ENCODE measurements at places on chromosomes 5 and 9.
A peak's percentile ranks its signal among the peaks of the same experiment; 100 is the strongest.

- DNase-seq, result no peak
Observed at GRCh38 chr9:38254151-38254550, 138.4 kb upstream of the ALDH1B1 start.

- no peak for DNase-seq
Observed at GRCh38 chr5:73213566-73213998, 40.6 kb downstream of the TMEM174 start.

DNA sequence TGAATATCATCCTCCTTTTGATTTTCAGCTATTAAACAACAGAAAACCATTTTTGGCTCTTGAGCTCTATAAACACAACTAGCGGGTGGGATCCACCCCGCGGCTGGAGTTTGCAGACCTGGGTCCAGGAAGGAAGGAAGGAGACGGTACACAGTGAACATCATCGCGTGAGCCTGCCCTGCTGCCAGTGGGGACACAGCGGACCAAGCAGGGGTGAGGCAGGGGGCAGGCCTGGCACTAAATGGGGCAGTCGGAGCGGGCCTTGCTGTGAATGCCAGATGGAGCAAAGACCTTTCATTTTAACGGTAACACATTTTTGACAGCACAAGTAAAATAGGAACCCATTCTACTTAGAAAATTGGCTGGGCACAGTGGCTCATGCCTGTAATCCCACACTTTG lies 14.4 kb downstream of the TSPAN17 start:
- no peak for DNase-seq

GRCh38 chr9:86818636-86819035 lies 128.7 kb downstream of the GAS1 start:
- no peak for DNase-seq

DNA sequence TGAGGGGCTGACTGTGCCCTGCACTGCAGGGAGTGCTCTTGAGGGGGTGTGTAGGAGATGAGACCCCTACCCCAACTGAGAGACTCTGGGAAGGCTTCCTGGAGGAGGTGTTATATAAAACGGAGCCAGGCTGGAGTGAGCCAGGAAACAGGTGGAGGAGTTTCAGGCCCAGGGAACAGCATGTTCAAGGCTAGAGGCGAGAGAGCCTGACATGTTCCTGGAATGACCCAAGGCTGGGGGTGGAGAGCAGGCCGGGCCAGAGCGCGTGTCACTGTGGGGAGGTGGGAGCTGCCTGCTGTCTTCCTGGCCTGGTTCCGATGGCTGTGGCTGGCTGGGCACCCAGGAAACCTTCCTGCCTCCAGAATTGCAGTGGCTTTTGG lies 48.7 kb downstream of the RXRA start:
- no peak for DNase-seq

- no peak for DNase-seq
Observed at GRCh38 chr5:82534986-82535385, 256.8 kb upstream of the RPS23 start.

GRCh38 chr5:108503986-108504385 lies 122.1 kb upstream of the FBXL17 start:
- DNase-seq, result no peak

GRCh38 chr9:91177081-91177480 lies 184.6 kb downstream of the AUH start:
- DNase-seq, result no peak

- DNase-seq, result no peak
Observed at GRCh38 chr5:151964471-151964870, 39.8 kb upstream of the GLRA1 start.

GRCh38 chr9:10436756-10437155 lies 176.0 kb downstream of the PTPRD start:
- DNase-seq, result no peak

DNA sequence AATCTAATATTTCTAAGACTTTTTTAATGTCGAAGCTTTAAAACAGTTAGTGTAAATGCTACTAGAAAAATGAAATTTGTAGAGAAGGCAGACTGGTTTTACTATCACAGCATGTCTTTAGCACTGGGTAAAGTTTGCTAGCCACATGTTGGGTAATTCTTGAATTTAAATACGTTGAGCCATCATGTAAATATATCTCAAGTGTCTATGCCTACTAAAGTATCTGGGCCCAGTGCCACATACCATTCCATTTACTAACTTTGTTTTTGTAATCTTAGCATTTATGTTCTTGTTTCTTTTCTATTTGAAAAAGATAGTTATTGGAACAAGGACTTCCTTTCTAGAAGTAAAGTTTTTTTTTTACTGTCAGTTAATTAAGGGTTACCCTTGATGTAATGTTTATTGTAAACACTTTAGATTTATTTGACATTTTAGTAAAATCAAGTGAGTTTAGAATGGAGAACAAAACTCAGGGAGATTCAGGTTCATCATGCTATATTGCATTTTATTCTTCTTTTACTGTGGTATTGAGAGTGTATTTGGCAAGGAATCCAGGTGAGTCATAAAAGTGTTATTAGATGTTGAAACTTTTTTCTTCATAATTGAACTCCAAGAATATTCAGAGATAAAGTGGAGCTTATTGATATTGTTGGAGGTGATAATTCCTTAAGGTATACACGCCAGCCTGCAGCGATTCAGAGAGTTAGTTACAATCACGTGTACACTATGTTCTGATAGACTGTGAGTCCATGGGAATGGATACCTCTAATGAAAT lies 182.4 kb downstream of the CCDC171 start:
- no peak for DNase-seq

- peak; percentile 24 for DNase-seq
Observed at GRCh38 chr9:75889577-75889976, 896 bp upstream of the PCSK5 start.

- no peak for DNase-seq
Observed at GRCh38 chr9:4301296-4301695, 1.4 kb upstream of the GLIS3 start.

DNA sequence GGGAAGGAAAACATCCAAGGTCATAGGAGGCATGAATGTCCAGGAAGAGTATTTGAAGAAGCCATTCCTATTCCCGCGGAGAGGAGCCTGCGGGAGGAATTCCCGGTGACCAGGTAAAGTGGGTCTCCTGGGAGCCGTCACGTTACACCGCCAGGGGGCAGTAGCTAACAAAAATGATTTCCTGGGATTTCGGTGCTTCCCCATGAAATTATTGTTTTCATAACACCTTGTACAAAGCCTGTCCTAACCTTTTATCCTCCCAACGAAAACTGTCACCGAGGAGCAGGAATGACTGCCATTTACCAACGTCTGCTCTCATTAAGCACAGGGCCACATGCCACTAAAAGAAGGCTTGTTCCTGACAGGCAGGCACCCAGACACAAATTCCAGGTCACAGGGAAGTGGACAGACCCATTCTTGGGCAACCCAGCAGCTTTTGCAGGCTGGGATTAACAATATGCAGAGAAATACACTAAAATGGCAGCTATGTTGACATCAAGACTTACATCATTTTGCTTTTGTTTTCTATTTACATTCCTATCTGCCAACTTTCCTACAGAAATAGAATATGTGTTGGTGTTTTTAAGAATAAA lies 41.2 kb upstream of the CTSL start:
- no peak for DNase-seq

DNA sequence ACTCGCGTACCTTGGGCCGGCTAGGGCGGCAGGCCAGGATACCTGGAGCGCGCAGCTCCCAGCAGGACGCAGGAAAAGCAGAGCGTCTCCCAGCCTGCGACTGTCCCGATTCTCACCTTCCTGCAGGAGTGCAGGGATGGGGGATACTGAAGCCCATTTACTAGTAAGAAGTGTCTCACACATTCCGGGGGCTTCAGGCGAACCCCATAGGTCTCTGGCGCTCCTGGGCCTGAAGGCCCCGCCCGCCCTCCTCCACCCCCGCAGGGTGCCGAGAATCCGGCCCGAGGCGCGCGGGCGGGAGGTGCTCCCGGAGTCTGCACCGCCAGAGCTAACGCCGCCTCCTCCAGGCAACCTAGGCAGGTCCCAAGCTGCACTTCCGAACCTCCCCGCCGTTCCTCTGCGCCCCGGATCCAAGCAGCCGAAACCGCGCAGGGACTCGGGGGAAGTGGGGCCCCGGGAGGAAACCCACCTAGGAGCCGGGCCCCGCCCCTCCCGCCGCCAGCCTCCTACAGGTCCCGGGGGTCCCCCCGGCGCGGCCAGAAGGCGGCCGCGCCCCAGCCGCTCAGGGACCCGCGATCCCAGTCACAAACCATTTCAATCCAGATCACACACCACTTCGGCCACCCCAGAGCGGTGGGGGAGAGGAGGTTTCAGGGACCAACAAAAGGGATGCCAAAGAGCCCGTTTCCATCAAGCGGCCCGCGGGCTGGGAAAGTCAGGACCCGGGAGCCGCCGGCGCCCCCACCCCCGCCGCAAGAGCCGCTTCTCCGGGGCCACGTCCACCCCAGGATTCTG lies 1.2 kb downstream of the ROR2 start:
- DNase-seq, result peak; percentile 54

DNA sequence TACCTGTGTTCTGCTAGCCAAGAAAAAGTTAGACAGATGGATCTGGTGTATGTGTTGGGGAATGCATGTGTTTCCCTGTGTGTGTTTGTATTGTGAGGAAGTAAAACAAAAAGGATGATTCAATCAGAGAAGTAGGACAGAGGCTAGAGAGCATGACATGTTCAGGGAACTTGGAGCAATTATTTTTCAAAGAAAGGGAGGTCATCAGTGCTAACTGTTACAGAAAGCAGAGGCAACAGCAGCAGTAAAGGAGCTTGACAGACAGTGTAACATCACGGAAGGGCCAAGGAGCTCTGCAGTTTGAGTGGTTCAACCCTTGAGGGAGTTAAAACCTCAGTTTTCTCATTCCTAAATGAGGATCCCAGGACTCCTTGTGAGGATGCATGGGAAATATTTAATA lies 13.2 kb downstream of the SPINK1 start:
- no peak for DNase-seq

GRCh38 chr5:113273948-113274347 lies 160.8 kb downstream of the TSSK1B start:
- no peak for DNase-seq

GRCh38 chr5:147559749-147560148 lies 49.9 kb upstream of the DPYSL3 start:
- no peak for DNase-seq

DNA sequence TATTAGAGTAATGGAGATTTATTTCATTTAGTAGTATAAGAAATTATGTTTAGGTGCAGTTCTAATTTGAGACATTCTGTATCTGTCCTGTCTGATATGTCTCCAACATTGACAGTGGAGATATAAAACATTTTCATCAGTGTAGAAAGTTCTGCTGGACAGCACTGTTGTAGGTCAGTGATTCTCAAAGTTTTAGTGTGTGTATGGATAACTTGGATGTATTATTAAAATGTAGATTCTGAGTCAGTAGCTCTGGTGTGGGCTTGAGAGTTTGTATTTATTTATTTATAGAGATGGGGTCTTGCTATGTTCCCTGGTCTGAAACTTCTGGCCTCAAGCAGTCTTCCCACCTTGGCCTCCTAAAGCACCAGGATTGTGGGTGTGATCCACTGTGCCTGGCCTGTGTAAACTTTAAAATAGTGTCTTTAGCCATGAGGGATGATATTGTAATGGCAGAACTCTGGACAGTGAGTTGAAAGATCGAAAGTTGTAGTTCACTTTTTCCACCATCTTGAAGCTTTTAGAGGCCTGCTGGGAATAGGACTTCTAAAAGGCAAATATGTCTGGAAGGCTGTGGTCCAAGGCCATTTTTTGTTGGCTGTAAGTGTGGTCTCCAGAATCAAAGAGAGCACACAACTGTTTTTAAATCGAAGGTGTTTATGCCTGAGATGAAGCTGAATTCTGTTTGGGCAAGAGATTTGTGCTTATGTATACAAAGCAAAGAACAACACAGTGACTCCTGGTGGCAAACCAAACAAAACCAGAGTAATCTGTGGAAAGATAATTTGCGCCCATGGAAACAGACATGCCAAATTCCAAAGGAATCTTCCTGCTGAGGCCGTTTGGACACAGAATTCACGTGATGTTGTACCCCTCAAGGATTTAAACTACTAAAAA lies 12.4 kb downstream of the UBAP1 start:
- DNase-seq, result no peak

- DNase-seq, result no peak
Observed at GRCh38 chr9:132319421-132320110, 35.2 kb downstream of the SETX start.

- peak; percentile 90 for DNase-seq
Observed at GRCh38 chr9:135990468-135991429, 29.6 kb upstream of the UBAC1 start.

GRCh38 chr5:170365831-170366230 lies 23.3 kb downstream of the KCNMB1 start:
- DNase-seq, result no peak

- DNase-seq, result no peak
Observed at GRCh38 chr5:122339591-122339990, 27.6 kb downstream of the SNCAIP start.

DNA sequence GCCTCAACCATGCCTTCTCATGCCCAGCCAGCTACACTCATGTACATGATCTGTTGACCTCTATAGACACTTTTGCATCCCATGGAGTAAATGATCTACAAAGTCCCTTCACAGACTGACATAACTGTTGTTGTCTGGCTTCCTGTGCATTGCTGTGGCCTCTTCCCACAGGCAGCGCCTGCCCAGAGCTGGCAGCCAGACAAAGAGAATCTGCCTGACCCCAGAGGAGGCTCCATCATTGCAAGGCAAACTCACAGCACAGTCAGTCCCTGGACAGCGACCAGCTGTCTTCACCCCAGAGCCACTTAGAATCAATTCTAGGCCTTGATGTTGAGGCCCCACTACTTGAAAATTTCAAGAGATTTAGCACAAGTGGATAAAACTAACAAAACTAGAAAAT lies 65.5 kb downstream of the INSYN2B start:
- no peak for DNase-seq

GRCh38 chr5:73763300-73764032 lies 137.5 kb downstream of the ARHGEF28 start:
- no peak for DNase-seq

GRCh38 chr5:163498886-163499285 lies 6.5 kb upstream of the MAT2B start:
- no peak for DNase-seq

DNA sequence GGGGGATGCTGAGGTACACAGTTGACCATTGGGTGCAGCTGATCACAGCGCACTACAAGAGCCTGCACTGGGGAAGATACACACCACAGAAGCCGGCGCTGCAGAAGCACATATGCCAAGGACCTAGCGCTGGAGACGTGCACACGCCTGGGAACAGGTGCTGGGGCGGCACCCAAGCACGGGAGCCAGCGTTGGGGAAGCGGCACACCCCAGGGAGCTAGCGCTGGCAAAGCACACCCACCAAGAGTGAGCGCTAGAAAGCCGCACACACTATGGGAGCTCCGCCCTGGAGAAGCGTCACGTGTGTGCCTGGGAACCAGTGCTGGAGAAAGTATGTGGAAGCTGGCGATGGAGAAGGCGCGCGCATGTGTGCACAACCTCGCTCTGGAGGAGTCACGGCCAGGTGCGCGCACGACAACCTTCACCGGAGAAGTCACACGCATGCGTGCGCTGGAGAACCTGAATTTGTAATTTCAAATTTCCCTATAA lies 4.5 kb downstream of the FANCC start:
- peak; percentile 68 for DNase-seq

DNA sequence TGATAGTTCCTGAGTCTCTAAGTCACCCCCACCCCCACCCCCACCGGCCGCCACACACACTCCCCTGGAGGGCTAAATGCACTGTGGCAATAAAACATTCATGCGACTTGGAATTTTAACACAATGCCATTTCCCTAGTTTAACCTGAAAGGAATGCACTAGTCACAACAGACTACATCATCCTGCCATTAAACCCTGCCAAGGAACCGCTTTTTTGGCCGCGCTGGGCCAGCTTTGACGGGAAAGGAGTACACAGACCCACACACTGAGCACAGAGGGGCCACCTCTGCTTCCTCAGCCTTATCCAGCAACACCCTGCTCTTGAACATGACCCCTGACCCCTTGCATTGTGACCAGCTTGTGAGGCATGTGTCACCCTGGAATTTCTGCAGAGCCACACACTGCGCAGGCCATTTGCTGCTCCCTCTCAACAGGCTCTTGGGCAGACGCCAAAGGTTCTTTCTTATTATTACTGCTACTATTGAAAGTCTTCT lies 165.3 kb downstream of the BNC2 start:
- no peak for DNase-seq
